ENCODE measurements at places on chromosomes 2 and 18. TPM values are rescaled to one million over a fixed set of nuclear protein-coding genes. Genes with fewer than 3 reads are reported as not detected.

DNA sequence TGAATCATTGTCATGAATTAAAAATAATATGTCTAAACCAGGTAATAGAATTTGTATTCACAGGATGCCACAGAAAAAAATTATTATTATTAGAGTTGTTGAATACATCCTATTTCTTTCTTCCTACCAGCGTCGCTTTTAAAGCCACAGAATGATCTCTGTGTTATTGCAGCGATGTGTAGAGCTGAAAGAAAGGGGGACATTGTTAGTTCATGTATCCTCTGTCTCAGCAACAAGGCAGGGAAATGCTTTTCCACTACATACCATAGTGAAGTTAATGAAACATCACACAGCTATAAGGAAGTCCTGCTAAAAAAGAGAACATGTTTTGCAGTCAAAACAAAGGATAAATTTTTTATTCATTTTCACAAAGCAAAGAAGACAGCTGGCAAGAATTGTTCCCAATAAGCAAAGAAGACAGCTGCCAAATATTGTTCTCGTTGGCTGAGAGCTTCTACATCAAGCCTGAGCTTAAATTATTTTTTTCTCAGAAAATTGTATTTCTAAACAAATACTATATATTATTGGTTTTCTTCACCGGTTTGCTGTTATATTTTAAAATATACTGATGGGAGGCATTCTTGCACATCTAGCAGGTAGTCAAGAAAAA is 1234.4 kb downstream of the SUCLG1 start:
- H3K36me3 ChIP-seq: no peaks in the 10 kb centered on the region
- DNase-seq: no peak
- no peak overlapping the region for H3K27ac ChIP-seq
- H3K4me3 ChIP-seq: no peak overlapping the region

Gene UGT1A1
- total RNA-seq: not detected

Gene KRTCAP3
- total RNA-seq: 16.5 TPM

- H3K36me3 ChIP-seq: no peaks in the 10 kb centered on the region
- no peak overlapping the region for H3K27ac ChIP-seq
- H3K4me3 ChIP-seq: no peak overlapping the region
- H3K27me3 ChIP-seq: no peaks in the 10 kb centered on the region
These were observed 21.0 kb upstream of the MCFD2 start for GRCh38 chr2:46936566-46936965.

Gene ZNF407
- 37.9 TPM for total RNA-seq

- H3K4me1 ChIP-seq: no peaks in the 10 kb centered on the region
- H3K27ac ChIP-seq: no peak overlapping the region
- no peaks in the 10 kb centered on the region for H3K27me3 ChIP-seq
- no peaks in the 10 kb centered on the region for H3K36me3 ChIP-seq
- DNase-seq: no peak
These were observed 60.8 kb downstream of the TACR1 start for GRCh38 chr2:75138528-75138927.
